Smooth muscle cell of trachea (primary cell): ENCODE measurements at places on chromosomes 6 and 20. TPM values are rescaled to one million over a fixed set of nuclear protein-coding genes. Genes with fewer than 3 reads are reported as not detected.

The GLP1R gene
- total RNA-seq, result not detected in 2 replicates

The PLG gene
- not detected in 2 replicates for total RNA-seq

The HTR1B gene
- 0.15 and 0.17 TPM in 2 replicates for total RNA-seq

The SYTL3 gene
- total RNA-seq, result 4.9 and 7.4 TPM in 2 replicates

The TMEM244 gene
- not detected in 2 replicates for total RNA-seq

The ABHD16B gene
- total RNA-seq, result not detected in 2 replicates

The C20orf204 gene
- 0.99 and 1.3 TPM in 2 replicates for total RNA-seq
